ENCODE measurements at places on chromosomes 1 and 21. TPM values are rescaled to one million over a fixed set of nuclear protein-coding genes. Genes with fewer than 3 reads are reported as not detected.

DNA sequence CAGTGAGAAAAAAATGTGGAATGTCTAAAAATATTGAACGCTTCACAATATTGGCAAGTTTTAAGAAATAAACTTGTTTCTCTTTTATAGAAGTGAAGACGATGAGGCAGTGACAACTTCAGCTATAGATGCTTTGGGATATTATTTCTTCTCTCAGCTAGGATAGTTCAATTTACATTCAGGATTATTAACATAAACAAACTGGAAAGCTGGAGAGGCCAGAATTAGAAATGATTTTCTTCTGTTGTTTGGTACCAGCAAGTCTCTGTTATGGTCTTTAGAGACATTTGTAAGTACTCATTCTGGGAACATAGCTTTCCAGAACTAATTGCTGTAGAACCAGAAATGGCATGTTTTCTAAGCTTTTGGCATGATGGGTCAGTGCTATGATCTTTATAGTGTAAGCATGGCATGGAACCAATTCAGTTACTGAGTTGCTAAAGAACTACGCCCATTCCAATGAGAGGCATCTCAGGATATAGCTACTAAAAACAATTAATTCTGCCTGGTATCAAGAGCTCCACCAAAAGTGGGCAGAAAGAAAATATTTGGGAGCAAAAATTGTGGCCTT is 599.5 kb upstream of the B3GALT2 start:
- DNase-seq: no peak

GRCh38 chr1:207839083-207839413 is 71.9 kb downstream of the CD34 start:
- DNase-seq: no peak

- peak; percentile 74 for DNase-seq
Measured at GRCh38 chr1:155085504-155086127, 7.0 kb downstream of the EFNA3 start.

- DNase-seq: no peak
Measured at GRCh38 chr1:43586136-43586731, 55.6 kb downstream of the PTPRF start.

- DNase-seq: no peak
Measured at GRCh38 chr1:187476671-187477070, 647.9 kb downstream of the PLA2G4A start.

GRCh38 chr1:189939967-189940366 is 537.7 kb downstream of the BRINP3 start:
- DNase-seq: no peak

DNA sequence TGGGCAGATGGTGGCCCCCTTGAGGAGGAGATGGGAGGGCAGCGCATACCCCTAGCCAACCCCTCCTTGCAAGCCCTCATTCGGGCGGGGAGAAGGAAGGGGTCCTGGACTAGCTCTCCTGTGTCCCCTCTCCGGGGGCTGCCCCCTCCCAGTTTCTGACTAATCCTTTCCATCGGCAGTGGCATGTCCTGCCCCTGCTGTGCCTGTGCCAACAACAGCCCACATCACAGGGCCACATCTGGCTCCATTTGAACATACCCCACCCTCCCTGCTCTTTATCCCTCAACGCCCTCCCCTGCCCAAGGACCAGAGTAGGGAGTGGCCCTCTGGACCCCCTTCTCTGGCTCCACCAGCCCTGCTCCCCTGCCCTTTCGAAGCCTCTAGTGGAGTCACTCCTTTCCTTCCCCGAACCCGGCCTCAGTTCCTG is 11.0 kb upstream of the LMNA start:
- no peak for DNase-seq

DNA sequence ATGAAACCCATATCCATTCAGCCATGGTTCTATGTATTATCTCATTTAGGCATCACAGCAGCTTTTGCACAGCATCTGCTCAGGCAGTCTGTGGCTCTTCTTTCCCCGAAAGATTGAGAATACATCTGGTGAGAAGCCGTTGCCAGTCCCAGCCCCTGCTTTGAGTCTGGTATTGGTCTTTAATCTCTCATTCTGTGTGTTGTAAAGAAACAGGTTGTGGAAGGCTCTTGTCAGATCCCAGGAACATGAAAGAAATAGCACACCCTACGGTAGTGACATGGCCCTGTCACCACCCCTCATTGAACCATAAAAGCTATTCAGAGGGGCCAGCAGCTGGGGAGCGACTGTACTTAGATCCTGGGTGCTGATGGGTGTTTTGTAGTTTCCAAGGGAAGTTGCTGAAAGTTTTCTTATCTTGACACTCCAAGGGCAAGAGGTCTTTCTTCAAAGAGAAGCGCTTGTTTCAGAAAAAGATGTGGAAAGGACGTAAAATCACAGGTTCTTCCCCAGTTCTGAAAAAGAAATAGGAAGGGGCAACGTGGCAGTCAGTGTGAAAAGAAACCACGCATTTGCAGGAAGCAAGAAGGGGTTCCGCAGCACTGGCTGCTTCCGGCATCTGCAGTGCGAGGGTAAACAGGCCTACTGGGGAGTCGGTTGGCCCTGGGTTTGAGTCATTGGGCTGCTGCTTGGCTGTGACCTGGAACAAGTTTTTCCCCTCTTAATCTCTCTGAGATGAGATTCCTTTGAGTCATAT is 145.0 kb downstream of the DHRS3 start:
- peak; percentile 59 for DNase-seq

DNA sequence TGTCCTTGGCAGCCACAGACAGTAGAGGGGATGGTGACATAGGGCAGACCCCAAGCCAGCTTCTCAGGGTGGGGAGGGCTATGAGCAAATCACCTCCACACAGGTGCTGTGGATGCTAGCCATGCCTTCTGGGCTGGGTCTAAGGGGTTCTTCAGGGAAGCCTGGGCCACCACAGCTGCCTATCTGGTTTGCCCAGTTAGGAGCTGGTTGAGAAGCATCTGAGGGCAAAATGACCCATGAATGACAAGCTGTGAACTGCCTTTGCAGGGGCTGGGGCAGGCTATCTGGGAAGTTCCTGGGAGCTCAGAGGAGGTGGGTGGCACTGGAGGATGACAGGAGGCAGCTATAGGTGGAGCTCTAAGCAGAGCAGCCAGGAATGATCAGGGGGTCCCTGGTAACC is 10.1 kb upstream of the ARHGEF10L start:
- no peak for DNase-seq

DNA sequence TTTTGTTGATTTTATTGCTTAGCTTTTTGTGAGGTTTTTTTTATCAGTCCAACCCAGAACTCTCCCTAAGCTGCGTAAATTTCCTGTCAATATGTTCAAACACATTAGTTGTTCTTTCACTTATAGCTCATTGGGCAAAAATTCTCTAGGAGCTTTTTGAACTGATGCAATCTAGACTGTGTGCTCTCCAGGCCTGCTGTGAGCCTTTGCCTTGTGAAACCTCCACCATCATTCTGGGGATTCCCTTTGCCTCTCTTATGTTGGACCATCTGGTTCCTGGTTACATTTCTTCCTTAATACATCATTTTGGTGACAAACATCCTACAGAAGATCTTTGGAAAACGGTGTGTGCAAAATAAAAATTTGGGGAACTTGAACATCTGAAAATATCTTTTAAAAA is 247.2 kb downstream of the LRRC7 start:
- DNase-seq: no peak

DNA sequence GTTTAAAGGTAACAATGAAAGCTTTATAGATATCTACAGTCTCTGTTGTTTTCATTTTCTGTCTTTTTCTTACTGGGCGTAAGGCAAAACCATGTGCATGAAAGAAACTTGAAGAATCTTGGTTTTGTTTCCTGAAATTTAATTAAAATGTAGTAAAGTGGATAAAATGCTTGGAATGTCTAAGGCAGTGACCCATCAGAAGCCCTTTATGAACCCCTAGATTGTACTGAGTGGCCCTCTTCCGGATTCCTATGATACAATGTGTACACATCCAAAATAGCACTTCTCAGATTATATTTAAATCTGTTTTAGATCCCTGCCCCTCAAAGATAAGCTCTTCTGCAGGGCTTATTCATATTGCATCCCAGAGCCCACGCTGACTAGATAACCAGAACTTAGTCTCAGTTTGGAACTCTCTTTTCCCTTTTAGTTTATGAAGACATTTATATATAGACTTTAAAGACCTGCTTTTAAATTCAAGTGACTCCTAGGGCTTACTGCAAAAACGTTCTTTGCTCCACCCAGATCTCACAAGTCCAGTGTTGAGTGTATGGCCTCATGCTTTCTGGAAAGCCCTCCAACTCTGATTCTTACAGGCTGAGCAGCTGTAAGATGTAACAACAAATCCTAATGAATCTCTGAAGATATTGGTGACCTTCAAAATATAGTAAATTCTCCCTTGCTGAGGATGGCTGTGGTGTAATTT is 142.9 kb downstream of the LRRC7 start:
- DNase-seq: no peak

DNA sequence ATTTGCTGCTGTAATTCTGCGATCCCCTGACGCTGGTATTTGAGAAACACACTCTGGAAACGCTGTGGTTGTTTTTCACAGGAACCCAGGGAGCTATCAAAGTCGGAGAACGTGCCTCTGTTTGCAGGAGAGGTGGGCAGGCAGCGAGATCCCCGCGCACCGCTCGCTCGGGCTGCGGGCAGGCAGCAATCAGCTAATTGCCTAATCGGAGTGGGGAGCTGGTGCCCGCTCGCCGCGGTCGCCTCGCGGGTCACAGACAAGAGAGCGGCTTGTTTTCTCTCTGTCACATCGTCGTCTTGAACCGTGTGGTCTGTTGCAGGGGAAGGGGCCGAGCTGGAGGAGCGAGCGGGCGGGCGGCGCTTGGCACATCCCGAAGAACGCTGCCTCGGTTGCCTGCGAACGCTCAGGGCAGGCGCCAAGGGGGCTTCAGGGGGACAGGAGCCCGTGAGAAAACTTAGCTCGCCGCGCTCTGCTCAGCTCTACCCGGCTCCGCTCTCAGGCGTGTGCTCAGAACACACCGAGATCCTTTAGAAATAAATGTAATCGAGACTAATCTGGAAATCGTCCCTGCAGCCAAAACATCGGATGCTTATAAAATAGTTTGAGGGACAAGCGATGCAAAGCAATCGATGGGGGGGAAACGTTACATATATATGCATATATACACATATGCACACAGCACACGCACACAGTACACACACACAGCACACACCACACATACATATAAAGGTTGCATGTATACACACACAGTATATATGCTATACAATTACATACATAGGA is 93.6 kb upstream of the SMYD2 start:
- no peak for DNase-seq

- no peak for DNase-seq
Measured at GRCh38 chr1:40264354-40264781, 6.3 kb downstream of the ZMPSTE24 start.

DNA sequence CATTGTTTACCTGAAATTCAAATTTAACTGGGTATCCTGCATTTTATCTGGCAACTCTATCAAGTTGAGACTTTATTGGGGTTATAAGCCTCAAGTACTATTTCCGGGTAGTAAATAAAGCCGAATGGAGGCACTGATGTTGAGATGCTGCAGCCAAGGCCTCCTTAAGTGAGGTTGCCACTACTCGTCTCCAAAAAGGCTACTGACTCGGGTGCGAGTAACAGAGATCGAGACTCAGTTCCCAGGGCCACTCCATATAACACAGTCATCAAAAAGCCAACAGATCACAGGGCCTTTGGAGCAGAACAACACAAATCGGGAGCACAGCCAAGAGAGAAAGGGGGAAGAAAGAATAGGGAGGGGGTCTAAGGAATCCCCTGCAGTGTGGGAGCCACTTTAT is 524 bp downstream of the COPA start:
- no peak for DNase-seq

GRCh38 chr1:197619008-197619640 is 156.2 kb downstream of the DENND1B start:
- DNase-seq: no peak

GRCh38 chr1:31101147-31101502 is 35.6 kb upstream of the PUM1 start:
- DNase-seq: no peak

DNA sequence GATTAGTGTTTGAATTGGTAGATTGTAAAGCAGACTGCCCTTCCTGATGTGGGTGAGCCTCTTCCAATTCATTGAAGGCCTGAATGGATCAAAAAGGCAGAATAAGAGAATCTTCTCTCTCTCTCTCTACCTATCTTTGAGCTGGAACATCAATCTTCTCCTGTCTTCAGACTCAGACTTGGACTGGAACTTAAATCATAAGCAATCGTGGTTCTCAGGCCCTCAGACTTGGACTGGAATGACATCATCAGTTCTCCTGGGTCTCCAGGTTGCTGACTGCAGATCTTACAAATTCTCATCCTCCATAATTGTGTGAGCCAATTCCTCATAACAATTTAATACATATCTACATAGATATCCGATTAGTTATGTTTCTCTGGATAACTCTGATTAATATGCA is 66.8 kb downstream of the IER5 start:
- DNase-seq: no peak

- peak; percentile 58 for DNase-seq
Measured at GRCh38 chr21:31326522-31327242, 17.4 kb downstream of the TIAM1 start.

- DNase-seq: no peak
Measured at GRCh38 chr21:36917471-36918158, 48.9 kb downstream of the HLCS start.

DNA sequence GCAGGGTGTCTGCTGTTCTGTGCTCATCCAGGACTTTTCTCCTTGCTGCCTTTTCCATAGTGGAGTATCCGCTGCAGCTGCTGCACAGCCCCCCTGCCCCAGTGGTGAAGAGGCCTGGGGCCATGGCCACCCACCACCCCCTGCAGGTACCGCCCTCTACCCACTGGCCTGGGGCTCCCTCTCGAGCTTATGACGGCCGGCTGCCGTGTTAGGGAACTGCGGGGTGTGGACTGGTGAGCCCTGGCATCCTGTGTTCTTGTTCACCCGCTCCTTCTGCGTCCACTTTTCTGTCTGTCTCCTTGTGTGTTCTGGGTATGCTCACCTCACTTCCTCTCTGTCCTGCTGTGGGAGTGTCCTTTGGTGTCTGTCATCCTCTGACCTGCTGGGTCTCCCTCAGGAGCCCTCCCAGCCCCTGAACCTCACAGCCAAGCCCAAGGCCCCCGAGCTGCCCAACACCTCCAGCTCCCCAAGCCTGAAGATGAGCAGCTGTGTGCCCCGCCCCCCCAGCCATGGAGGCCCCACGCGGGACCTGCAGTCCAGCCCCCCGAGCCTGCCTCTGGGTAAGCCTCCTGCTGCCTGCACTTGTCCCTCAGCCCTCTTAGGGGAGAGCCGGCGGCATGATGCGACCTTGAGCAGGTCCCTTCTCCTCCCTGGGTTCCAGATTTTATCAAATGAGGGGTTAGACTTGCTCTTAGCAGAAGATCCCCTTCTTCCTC is 29.8 kb downstream of the ETNK2 start:
- DNase-seq: no peak

- no peak for DNase-seq
Measured at GRCh38 chr21:31255896-31256295, 88.2 kb downstream of the TIAM1 start.

- DNase-seq: no peak
Measured at GRCh38 chr1:12144236-12144635, 22.6 kb upstream of the TNFRSF1B start.

GRCh38 chr1:77797991-77798390 is 18.5 kb downstream of the MIGA1 start:
- no peak for DNase-seq

Gene TRPM2
- 1.2 TPM for total RNA-seq

Gene TMEM51
- total RNA-seq: not detected

Gene SLAMF1
- total RNA-seq: 12.8 TPM

Gene ZBTB21
- 141 TPM for total RNA-seq

Gene IL22RA1
- total RNA-seq: not detected

Gene EXTL2
- total RNA-seq: 1.2 TPM

Gene LDLRAD1
- not detected for total RNA-seq

Gene UBXN10
- 0.14 TPM for total RNA-seq

Gene SPSB1
- total RNA-seq: 2.2 TPM

Gene FNDC10
- total RNA-seq: 1.1 TPM

Data from CD8-positive, alpha-beta T cell (primary cell).